BE2C (cell line): ENCODE measurements at places on chromosomes 1 and 21.

DNA sequence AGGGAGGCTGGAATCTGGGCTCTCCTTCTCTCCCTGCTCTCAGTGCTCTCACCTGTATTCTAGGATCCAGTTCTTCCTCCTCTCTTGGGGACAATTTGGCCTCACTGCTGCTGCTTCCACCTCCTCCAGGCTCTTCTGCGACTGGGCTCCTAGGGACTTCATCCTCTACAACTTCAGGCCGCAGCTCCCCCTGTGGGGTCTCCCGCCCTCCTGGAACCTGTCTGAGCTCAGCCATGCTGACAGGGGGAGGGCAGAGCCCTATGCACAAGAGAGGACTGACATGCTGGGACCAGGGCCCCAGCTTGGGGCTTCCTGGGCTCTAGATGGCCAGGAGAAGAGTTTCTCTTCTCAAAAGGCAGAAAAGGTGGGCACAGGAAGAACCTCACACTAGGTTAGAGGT, 1.0 kb downstream of the SH3BP5L start:
- DNase-seq: no peak

DNA sequence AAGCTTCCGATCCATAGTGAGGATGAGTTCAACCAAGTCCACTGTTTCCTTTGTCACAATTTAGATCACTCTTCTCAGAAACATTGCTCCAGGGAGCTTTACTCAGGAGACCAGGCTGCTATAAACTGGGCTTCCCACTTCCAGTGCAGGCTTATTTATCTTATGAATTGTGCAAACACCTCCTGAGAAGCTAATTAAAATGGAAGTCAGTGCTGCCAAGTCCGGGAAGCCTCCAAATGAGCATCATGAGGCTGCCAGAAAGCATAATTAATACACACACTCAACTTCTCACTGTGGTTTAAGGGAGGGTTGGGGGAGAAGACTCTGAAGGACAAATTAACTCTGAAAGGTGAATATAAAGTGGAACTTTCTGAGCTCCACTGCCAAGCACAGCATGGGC, 145.0 kb upstream of the SGIP1 start:
- no peak for DNase-seq

GRCh38 chr1:22886211-22886610, 86.5 kb downstream of the LACTBL1 start:
- no peak for DNase-seq

GRCh38 chr21:38308532-38309119, 51.8 kb downstream of the KCNJ15 start:
- DNase-seq: no peak

GRCh38 chr1:165468726-165469249, 23.9 kb upstream of the RXRG start:
- no peak for DNase-seq

DNA sequence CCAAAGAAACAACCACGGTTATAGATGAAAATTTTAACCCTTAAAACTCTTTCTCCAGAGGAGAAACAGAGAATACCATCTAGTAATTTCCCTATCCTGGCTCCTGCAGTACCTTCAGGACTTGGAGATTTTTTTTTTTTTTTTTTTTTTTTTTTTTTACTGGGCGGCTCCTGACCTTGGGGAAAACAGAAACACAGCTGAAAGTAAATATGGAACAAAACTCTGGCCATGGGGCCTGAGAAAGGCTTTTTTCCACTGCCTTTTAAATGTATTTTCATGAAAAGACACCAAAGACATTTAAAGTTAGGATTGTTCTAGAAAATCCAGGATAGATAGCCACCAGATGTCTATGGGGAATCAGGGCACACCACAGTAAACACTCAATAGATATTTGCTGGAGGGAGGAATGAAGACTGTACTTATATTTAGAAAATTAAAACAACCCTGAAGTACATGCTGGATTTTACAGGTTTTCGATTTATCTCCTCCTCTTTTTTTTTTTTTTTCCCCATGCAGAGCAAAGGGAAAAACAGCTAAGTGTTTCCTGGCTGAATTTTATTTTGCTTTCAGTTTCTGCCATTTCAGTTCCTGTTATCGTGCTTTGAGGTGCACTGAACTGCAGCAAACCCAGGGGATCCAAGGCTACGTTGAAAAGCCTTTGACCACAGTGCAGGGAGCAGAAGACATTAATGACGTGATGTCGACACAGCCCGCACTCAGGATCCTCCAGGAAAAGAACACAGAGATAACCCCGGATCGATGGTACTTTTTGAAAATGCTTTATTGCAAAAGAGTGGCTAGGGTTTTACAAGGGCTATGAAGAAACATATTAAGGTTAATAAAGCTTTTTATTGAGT, 35.7 kb upstream of the CNN3 start:
- no peak for DNase-seq

GRCh38 chr1:19088717-19089442, 121.2 kb downstream of the UBR4 start:
- DNase-seq: no peak

DNA sequence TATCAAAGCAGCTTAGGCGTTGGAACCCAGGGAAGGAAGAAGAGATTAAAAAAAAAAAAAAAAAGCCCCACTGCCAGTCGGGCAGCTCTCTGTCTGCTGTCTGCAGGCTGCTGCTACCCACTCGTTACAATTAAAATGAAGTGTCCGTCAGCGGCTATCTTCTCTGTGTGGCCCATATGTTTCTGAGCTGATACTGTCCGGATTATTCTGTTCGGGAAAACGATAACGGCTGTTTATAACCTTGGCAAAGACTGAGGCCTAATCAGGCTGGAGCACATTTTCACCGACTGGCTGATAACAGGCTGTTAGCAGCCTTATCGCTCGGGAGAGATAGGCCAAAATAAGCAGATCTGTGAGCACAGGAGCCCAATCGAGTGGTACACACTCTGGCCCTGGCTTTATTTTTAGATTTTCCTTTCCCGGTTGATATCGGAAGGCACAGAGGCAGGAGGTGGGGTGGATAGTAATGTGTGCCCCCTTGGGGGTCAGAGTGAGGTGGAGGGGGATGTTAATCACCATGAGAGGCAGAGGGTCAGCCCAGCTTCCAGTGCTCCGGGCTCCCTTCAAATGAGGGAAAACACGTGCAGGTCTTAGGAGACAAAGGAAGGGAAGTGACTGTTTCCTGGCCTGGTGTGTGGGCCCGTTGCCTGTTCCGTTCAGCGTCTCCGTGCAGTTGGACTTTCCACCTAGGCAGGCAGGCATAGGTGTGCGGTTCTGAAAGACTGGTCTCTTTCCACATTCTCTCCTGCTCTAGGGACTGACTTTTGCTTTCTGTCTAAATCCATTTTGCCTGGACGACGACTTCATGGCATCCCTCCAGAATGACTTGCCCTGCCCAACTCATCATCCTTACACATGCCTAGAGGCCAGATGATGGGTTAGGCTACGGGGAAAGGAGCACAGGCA, 153.4 kb downstream of the PBX1 start:
- peak; percentile 50 for DNase-seq

DNA sequence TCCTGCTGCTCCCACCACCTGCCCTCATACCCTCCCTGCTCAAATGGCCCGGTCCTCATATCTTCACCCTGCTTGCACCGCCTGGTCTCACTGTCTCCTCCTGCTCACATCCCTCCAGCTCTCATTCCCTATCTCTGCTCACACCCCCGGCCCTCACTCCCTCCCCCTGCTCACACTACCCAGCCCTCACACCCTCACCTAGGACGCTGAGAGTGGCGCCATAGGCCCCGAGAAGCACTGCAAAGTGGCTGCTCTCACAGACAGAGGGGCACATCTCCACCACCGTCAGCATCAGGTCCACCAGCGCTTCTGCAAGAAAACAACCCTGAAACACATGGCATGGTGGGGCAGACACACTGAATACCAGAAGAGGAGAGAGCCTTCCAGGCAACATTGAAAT, 38.6 kb downstream of the MRAP start:
- no peak for DNase-seq

GRCh38 chr1:94236630-94237290, 624 bp downstream of the ARHGAP29 start:
- DNase-seq: peak; percentile 20

GRCh38 chr1:185956881-185957280, 222.7 kb downstream of the HMCN1 start:
- DNase-seq: no peak

GRCh38 chr1:195158091-195158490, 1450.1 kb downstream of the KCNT2 start:
- no peak for DNase-seq

DNA sequence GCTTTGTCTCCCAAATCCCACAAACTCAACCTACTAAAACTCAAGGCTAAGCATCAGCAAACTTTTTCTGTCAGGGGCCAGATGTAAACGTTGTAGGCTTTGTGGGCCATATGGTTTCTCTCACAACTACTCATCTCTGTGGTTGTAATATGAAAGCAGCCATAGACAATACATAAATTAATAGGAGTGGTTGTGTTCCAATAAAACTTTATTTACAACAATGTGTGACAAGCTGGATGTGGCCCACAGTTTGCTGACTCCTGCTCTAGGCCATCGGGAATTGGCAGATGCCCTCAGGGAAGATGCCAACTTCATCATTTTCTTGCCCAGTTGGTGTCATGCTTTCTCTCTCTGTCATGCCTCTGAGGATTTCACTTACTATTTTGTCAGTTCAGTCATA, 17.5 kb upstream of the ERRFI1 start:
- no peak for DNase-seq

DNA sequence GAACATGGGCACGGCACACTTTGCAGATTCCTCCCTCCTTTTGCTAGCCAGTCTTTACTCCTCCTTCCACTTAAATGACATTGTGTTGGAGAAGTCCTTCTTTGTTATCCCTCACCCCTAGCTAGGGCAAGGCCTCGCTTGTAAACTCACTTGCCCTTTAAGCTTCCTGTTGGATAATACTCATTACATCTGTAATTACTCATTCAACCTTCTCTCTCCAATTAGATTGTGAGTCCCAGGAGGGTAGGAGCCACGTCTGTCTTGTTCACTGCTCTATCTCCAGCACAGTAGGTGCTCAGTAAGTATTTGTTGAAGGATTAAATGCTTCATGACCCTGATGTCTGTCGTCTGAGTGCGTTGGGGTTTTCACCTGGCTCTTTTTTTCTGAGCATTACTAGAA, 98.7 kb upstream of the USP24 start:
- no peak for DNase-seq

DNA sequence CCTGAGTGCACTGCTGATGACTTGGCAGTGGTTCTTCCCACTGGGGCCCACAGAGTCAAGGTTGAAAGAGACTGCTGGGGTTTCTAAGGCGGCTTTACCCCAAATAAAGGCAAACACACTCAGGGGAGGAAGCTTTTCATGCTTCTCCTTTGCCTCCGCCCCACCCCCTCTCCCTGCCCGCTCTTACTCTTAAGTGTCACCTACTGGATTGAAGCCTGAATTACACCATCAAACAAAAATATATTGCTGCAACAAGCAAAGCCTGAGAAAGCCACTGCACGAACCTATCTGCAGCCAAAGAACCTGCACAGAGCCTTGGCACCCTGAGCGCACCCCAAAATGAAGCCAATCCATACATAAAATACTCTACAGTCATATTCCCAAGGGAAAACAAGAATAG, 63.1 kb downstream of the PTGFR start:
- peak; percentile 3 for DNase-seq

DNA sequence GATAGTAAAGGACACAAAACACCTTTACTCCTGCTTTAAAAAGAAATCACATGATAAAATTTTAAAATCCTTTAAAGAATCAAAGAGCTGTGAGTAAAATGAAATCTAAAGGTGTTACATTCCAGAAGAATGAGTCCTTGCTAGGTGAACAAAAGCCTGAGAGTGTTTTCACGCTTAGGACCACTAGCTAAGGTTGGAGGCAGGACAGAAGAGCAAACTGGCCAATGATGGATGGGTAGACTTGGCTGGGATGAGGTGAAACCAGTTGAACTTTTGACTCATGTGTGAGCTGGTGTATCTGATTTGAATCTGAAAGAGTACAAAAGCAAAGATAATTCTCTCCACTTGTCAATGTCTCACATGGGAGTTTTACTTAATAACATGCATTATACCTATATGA, 35.1 kb downstream of the CATSPERE start:
- no peak for DNase-seq

DNA sequence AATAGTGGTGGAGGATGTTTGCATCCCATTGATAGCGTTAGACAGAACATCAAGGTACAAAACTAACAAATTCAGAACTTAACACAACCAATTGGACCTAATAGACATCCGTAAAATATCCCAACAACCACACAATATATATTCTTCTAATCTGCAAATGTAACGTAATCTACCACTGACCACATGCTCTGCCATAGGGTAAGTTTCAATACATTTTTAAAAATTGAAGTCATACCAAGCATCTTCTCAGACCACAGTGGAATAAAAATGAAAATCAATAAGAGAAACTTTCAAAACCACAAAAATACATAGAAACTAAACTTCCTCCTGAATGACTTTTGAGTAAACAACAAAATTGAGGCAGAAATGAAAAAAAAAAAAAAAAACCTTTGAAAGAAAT, 1087.5 kb downstream of the KCNT2 start:
- DNase-seq: no peak

DNA sequence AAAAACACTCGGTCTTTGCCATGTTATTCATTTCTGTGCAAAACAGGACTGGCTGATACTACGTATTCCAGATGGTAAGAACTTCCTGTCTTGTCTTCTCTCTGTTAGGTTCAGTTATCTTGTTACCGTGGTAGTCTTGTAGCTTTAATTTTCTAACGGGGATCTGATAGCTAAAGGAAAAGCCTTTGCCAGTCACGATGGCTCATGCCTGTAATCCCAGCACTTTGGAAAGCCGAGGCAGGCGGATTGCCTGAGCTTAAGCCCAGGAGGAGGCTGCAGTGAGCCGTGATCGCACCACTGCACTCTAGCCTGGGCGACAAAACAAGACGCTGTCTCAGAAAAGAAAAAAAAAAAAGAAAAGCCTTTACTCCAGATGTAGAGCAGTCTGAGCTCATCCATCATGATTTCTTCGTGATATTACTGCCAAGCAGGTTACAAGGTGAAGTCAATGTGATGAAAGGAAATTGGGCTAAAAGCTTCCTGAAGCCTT, 11.1 kb upstream of the MSTO1 start:
- peak; percentile 54 for DNase-seq

GRCh38 chr21:37210130-37210529, 57.0 kb downstream of the VPS26C start:
- no peak for DNase-seq

GRCh38 chr1:31216016-31216415, 23.7 kb downstream of the NKAIN1 start:
- peak; percentile 87 for DNase-seq

DNA sequence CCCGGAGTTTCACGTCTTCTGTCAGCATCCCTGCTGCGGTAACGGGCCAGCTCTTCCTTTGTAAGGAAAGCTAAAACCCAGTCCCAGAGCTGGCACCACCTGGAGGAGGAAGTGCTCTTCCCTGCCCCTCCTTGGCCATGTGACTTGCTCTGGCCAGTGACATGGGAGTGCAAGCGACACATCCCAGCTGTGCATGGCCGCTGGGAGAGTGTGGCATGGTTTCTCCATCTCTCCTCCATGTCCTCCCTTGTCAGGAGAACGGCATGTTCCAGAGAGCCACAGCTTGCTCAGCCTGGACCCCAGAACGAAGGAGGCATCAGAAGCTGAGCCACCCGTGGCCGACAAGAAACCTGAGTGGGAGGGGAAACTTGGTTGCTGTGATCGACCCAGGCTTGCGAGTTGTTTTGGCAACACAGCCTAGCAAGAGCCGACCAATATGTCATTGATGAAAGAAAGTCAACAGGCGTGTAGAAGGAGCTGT, 2.7 kb upstream of the PRXL2B start:
- DNase-seq: no peak
